ENCODE measurements at places on chromosomes 3 and 15.

- peak; percentile 65 for DNase-seq
These were observed 799.8 kb downstream of the NSUN3 start for GRCh38 chr3:94862703-94863102.

- no peak for DNase-seq
These were observed 3.0 kb upstream of the SHC4 start for GRCh38 chr15:48966595-48967301.

DNA sequence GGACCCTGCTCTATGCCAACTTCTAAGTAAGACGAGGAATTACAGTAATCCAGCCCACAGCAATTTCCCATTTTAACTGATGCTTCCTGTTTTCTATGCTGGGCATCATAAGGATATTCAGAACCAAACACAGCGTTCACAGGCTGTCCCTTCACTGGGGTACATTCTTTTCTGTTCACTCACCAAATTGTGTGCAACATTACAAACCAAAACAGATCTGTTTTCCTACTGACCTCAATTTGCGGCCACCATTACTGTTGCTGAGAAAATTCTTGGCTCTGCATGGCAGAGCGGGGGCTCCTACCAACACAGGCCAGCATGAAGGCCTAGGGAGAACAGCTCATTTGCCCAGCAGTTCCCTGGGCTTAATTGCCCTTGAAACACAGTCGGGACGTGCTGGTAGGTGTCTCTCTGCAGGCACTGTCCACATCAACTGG lies 76.5 kb downstream of the MYO1E start:
- no peak for DNase-seq

- DNase-seq = peak; percentile 7
These were observed 28.7 kb downstream of the USP8 start for GRCh38 chr15:50452927-50453326.

DNA sequence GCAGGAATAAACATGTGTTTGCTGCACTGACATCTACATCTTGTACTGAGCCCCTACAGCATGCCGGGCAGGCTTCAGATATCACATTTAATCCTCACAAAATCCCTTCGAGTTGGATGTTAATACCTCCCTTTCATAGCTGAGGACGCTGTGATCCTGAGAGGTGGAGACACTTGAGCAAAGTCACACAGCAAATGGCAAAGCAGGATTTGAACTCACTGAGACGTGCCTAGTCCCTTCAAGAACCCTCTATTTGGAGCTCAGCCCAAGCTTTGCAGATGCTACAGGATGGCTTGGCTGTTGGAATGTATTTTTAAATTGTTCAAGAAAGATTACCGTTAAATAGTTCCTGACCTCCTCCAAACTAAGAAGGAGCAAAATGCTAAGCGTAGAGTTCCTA lies 64.6 kb upstream of the SLC6A6 start:
- no peak for DNase-seq
